ENCODE measurements at places on chromosomes 13 and 19.

DNA sequence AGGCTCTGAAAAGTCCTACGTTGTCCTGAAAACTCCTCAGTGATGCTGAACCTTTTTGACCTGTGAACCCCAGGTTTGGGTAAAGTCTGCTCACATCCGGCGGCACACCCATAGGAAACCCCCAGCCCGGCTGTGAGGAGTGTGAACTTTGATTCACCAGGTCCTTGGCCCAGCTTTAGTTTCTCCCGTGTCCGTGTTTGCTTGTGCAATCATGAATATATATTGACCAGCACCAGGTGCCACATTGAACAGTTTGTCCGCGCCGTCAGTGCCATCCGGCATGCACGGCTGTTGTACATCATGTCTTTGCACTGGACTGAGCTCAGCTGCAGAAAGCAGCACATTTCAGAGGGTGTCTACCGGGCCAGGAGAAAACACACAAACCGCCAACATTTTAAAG is 45.3 kb downstream of the NFIC start:
- DNase-seq: no peak

GRCh38 chr19:29971648-29972047 is 29.6 kb downstream of the URI1 start:
- no peak for DNase-seq

GRCh38 chr19:3467437-3468198 is 12.7 kb downstream of the SMIM24 start:
- no peak for DNase-seq

DNA sequence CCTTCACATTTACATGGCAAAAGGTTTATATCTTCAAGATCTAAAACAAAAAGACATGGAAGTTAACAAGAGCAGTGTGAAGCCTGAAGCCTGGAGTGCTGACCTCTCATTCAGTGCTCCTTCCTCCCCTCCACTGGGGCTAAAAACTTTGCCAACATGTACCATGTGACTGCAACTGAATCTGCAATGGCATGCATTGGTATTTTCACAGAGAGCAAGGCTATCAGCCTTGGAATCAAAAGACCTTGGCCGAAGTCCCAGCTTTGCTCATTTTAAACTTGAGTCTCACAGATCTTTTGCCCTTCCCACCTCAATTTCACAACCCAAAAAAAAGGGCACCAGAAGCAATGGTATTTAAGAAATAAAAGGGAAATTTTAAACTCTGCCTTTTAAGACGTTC is 325.1 kb downstream of the DCT start:
- no peak for DNase-seq

DNA sequence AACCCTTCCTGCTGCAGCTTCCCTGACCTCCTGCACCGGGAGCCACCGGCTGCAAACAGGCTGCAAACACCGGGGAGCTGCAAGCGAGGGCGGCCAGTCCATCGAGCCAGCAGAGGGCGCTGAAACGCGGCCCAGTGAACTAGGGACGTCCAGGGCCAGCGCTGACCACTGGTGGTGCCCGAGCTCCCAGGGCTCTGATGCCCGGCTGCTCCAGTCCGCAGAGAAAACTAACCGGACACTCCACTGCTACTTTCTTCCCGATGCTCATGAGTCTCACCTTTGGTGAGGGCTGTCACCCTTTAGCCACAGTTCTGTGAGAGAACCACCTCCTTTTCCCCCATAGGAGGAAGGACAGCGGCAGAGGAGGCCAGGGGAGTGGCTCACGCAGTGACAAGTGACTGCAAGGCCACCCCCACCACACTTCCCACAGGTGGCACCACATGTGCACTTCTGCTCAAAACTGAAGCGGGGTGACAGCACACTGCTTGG is 82.8 kb upstream of the MTIF3 start:
- no peak for DNase-seq

DNA sequence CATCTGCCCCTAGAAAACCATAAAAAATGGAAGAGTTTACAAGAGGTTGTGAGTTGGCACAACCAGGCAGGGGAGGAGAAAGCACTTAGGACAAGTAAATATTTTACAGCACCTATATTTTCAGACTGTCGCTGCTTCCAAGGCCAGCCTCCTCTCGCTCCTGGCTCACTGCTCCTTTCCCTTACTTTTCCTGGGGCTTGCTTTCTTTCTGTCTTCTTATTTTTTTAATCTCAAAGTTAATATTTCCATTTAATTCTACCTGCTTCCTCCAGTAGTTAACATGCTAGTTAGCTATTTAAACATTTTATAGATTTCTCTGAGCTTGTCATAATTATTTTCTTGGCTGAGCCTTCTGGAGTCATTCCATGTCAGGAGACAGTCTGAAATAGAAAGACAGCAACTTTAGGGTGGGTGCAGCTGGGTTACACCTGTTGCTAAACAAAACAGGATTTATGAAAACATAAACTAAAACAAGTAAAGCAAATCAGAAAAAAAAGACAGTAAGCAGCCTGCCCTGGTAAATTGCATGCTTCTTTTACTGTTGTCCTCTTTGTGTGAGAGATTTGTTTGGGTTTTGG is 330.1 kb downstream of the DLEU7 start:
- DNase-seq: no peak

- DNase-seq: no peak
These were observed 487.6 kb downstream of the EFNB2 start for GRCh38 chr13:106047859-106048258.

DNA sequence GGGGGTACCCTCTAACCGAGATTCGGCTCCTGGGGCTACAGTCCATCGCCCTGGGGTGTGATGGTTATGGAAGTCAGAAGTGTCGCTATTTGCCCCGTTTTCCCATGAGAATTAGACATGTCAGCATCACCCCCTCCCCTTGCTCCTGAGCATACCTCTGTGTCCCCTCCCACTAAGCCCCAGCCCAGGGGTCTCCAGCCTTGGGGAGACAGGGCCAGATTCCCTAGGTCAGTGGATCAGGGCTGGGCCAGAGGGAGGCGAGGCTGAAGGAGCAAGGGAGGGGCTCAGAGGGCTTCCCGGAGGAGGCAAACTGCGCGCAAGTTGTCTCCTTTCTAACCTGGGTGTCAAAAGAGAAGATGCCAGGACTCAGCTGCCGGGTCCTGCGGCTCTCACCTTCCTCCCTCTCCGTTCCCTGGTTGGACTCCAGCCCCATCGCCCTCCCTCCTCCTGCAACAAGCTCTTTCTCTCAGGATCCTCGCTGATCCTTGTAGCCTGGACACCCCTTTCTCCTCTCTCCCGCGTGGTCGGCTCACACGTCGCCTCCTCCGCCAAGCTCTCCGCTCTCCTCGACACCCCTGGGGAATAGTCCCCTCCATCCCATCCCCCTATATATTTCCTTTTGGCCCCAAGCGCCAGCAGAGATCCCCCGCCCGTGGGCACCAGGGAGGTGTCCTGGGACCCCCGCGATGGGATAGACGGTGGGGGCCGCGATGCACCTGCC is 459 bp upstream of the TMEM59L start:
- no peak for DNase-seq

GRCh38 chr19:45960595-45961235 is 12.9 kb downstream of the NOVA2 start:
- no peak for DNase-seq

DNA sequence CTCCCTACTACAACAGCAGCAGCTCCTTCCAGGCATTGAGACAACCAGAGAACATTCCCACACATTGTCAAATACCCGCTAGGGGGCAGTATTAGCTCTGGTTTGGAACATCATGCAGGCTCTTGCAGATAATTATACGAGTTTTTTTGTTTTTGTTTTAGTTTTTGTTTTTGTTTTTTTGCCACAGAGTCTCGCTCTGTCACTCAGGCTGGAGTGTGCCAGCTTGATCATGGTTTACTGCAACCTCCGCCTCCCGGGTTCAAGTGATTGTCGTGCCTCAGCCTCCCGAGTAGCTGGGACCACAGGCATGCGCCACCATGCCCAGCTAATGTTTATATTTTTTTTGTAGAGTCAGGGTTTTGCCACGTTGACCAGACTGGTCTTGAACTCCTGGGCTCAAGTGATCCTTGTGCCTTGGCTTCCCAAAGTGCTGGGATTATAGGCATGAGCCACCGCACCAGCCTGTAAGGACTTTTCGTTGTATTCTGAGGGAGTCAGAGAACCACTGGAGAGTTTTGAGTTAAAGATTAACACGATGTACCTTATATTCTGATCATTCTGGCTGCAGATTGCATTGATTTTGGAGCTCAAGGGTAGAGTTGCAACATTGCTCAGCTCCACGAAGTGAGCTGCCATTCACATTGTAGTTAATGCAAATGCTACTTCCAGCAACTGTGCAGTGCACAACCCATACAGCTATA is 41.7 kb upstream of the CEACAM20 start:
- DNase-seq: no peak

GRCh38 chr19:47723581-47723940 is 10.3 kb downstream of the EHD2 start:
- DNase-seq: no peak

GRCh38 chr19:2625434-2625833 is 77.1 kb downstream of the GNG7 start:
- no peak for DNase-seq

GRCh38 chr19:7917267-7918061 is 2.7 kb upstream of the SNAPC2 start:
- peak; percentile 49 for DNase-seq

GRCh38 chr13:106369091-106369490 is 166.4 kb downstream of the EFNB2 start:
- DNase-seq: no peak

DNA sequence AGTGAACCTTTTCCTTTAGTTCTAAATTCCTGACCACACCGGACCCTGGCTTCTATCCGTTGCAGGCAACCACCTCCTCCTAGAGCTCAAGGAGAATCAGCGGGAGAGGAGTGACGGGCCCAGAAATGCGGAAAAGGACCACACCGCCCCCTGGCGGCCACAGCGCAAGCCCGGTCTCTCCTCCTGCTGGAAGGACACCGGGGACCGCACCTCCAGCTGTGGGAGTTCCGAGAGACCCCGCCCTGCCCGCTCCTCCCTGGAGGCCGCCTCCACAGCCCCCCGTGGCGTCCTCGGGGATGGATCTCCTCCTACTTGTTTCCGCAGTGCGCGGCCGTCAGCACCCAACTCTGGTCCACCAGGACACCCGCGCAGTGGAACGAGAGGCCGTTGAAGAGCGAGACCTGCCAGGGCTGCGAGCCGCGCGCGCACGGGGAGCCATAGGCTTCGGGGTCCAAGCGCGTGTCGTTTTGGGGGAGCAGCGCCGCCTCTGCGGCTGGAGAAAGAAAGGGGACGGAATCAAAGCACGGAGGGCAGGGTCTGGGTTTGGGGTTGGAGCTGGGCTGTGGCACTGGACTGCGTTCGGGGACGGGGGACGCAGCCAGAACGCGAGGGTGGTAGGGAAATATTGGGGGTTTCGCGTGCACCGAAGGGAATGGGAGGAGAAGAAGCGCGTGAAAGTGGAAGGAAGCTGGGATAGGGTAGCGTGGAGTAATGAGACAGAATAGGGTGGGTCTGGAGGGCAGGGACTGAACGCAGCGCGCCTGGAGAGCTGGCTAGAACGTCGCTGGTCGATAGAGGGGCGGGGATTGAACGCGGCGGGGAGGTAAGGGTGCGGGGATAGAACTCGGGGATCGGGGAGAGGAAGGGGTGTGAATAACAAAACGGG is 2.5 kb downstream of the KLK10 start:
- DNase-seq: peak; percentile 24

DNA sequence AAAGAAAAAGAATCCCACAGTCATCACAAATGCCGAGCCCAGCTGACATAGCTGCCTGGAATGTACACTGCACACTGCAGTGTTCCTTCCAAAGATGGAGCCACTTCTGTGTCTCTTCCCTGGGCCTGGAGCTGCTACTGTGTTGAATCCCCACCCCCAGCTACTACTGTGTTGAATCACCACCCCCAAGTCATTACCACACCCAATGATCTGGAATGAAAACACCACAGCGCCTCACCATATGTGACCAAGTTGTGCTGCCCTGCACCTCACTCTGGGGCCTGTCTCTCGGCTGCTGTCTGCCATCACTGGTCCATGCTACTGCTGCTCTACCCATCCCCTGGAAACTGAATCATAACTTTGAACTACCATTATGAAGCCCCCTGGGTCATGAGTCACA is 861.2 kb downstream of the UQCRFS1 start:
- no peak for DNase-seq

- DNase-seq: no peak
These were observed 590.0 kb downstream of the DCT start for GRCh38 chr13:93889430-93889951.

DNA sequence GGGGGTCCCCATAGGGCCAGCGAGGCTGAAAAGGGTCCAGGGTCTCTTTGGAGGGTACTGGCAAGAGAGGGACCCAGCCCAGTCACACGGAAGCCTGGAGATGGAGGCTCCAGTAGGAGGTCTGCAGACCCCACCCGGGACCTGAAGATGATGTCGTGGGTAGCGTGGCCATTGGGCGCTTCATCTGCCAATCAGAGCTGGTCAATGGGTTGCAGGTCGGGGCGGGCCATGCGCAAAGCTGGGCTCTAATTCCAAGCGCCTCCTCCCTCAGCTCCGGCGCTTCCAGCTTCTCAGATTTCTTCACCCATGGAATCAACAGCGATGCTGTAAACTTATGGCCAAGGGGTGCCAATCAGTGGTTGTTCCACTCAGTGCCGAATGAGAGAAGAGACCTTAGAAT is 10.9 kb downstream of the SIGLEC12 start:
- no peak for DNase-seq
